ENCODE measurements at places on chromosomes 5 and 9.
A peak's percentile ranks its signal among the peaks of the same experiment; 100 is the strongest.

GRCh38 chr5:13660072-13660471 lies 284.4 kb downstream of the DNAH5 start:
- DNase-seq: no peak

- DNase-seq: no peak
Observed at GRCh38 chr9:135221951-135222631, 134.6 kb downstream of the OLFM1 start.

- no peak for DNase-seq
Observed at GRCh38 chr9:37220971-37221370, 100.6 kb downstream of the ZCCHC7 start.

GRCh38 chr5:45109062-45109461 lies 300.3 kb downstream of the MRPS30 start:
- no peak for DNase-seq

GRCh38 chr5:109413458-109413857 lies 3.7 kb upstream of the PJA2 start:
- no peak for DNase-seq

DNA sequence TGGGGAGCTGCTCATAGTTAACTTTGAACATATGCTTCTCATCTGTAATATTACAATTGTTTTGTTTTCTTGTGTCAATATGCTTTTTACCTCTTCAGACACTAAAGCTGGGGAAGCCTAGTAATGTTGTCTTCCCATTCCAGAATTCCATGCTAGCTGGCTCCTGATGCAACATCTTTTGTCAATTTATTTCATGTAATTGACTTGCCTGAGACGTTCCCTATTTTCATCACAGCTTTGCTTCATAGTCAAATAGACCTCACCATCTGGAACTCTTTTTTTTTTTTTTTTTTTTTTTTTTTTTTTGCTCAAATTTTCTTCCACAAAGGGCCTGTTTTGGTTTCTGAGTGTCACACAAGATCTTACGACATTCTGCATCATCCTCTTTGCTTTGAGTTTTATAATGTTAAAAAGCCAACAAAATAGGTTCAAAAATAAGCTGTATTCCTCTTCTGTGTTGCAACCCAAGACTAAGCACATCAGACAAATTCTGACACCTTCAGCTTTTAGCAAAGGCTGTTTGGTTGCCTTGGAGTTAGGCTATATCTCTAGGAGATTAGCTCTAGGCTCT lies 235.2 kb downstream of the NR3C1 start:
- DNase-seq: no peak

DNA sequence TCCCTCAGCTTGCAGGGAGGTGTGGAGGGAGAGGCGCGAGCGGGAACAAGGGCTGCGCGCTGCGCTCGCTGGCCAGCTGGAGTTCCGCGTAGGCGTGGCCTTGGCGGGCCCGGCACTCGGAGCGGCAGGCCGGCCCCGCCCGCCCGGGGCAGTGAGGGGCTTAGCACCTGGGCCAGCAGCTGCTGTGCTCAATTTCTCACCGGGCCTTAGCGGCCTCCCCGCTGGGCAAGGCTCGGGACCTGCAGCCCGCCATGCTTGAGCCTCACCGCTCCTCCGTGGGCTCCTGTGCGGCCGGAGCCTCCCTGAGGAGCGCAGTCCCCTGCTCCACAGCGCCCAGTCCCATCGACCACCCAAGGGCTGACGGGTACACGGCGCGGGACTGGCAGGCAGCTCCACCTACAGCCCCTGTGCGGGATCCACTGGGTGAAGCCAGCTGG lies 1516.4 kb downstream of the EFNA5 start:
- DNase-seq: no peak

DNA sequence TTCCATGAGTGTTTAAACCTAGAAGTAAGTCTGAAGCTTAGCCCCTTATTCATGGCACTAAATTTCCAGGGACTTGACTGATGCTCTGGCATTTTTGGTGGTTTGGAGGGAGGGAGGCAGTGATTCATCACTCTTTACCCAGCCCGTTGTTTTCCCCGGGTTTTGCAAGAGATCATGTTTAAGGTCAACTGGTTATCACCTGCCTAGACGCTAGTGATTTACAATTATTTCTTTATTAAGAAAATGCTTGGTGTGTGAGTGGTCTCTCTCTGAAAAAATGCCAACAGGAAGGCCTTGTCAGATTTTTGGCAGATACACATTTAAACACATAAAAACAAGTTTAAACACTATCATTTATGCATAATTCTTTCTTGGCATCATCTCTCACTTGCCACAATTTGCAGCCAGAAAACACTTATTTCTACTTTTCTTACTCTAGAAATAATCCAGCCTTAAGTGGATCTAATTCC lies 737.9 kb upstream of the ZNF608 start:
- DNase-seq: no peak

DNA sequence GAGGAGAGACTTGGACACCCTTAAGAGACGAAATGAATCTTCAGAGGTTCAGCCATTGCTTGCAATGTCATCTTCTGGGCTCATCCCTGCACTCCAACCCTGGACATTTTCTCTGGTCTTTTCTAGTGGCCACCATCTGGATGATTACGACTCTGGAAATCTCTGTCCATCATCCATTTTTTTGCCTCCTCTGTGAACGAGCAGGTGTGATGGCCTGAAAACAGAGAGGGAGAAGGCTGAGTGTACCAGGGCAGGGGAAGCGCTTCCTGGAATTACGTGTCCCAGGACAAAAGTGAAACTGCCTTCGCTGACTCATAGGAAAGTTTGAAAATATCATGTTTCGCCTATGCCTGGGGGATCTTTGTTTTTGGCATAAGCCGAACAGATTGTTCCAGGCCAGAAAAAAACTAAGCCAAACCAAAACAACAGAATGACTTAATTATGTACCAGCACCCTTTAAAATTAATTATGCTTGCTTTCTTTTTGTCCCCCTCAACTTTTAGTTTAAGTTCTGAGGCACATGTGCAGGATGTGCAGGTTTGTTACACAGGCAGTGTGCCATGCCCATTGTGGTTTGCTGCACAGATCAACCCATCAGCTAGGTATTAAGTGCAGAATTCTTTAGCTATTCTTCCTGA lies 31.9 kb downstream of the ANKRD33B start:
- DNase-seq: no peak

- no peak for DNase-seq
Observed at GRCh38 chr9:86836797-86837196, 110.5 kb downstream of the GAS1 start.

GRCh38 chr5:129104915-129105455 lies 10.4 kb downstream of the ISOC1 start:
- DNase-seq: no peak

GRCh38 chr5:156534085-156534484 lies 207.1 kb downstream of the SGCD start:
- DNase-seq: no peak

- no peak for DNase-seq
Observed at GRCh38 chr5:62182802-62183201, 123.2 kb upstream of the KIF2A start.

DNA sequence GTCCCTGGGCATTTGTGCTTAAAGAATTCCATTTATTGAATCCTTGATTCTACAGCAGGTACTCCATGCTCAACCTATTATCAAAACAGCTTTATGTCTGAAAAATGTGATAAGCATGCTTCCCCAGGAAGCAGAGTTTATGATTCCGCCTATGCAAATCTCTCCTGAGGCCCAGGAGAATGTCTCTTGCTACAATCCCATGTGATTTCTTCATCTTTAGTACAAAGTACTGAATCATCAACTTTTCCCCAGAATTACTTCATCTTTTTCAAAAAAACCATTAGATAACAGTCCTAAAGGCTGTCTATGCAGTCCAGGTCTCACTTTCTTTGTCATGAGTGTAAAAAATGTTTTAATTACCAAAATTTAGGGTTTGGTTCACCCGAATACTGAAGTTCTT lies 130.2 kb upstream of the ADAMTSL1 start:
- no peak for DNase-seq

DNA sequence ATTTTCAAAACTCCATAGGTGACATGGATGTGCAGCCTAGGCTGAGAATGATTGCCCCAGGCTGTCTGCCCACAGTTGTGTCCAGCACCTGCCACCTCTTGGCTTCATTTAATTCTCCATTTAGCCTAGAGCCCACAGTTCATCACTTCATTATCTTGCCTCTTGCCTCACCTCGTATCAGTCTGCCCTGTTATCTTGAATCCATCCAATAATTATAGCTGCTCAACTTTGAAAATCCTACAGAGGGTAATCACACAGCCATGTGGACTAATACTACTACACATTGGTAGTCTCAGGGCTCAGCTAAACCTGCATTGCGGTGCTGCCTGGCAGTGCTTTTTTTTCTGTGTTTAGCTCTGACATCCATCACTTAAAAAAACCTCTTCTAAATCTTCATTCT lies 7.4 kb downstream of the UGCG start:
- no peak for DNase-seq

DNA sequence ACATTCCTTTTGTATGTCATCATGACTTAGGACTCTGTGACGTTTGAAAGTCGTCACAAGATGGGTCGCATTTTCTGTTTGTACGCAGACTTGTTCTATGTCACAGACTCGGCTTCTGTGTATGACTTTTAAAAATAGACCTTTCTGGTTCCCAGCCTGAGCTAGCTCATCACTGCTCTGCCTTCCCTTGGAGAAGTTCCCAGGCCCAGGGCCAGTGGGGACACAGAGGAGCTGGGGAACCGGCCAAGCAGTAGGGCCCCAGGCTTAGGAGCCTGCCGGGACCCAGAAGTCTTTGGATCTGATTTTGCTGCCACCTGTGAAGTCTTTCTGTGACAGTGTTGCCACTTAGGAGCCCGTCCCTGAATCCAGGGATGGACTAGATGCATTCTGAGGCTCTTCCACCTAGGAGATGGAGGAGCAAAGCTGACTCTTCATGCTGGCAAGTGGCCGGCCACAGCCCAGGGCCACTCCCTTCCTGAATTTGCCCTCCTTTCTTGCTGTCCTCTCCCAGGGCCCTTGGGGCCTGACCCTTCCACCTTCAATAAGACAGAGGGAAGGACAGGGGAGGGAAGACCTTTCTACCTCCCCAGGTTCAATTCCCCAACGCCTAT lies 18.1 kb upstream of the UBE2QL1 start:
- no peak for DNase-seq

GRCh38 chr9:130780865-130781504 lies 54.1 kb upstream of the ABL1 start:
- no peak for DNase-seq

GRCh38 chr5:100175346-100175745 lies 359.8 kb upstream of the FAM174A start:
- no peak for DNase-seq

- DNase-seq: no peak
Observed at GRCh38 chr9:17216011-17216410, 81.2 kb downstream of the CNTLN start.

DNA sequence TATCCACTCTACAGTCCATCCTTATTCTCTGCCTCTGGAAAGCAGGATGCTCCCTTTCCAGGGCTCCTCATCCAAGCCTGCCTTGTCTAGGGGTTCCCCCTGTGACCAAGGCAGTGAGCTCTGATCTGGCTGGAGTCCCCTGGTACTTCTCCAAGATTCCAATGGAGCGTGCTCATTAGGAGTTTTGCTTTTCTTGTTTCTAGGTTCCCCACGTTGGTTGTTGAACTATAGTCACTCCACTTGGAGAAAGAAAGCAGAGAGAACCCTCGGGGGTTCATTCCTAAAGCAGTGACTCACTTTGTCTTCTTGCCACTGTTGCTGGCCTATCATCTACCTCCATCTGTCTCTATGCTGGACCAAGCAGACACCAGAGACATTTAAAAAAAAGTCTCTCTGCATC lies 192.6 kb downstream of the TLE4 start:
- DNase-seq: no peak

- no peak for DNase-seq
Observed at GRCh38 chr5:34854459-34855174, 15.7 kb downstream of the TTC23L start.

DNA sequence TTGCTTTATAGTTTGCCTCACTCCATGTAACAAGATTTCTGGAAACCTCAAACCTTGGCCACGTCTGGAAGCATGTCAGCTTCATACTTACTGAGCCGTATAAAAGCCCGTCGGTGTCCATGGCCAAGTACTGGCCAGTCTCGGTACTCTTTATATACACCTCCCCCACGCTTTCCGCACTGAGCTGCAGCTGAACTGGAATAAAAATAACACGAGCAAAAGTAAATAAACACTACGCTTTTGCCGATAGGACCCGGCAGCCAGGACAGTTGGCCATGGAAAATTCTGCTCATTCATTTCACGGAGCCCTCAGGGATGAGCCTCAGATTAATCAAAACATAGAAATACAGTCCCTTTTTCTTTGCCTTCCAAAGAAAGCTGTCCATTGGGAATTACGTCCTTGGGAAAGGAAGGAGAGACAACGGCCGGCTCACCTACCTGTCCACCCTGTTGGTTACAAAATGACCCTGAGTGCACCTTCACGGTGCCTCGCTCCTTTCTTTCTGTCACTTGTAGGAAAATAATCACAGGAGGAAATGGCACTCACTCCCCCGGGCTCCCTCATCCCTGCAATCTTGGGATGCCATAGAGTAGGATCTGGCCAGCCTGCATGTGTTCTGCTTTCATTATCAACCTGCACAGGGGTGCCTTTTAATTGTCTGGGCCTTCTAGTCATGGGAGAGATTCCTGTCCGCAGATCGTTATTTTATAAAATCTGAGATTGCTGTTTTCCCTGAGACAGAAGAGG lies 85.1 kb downstream of the FGF1 start:
- DNase-seq: no peak

GRCh38 chr5:80010754-80011392 lies 19.8 kb upstream of the MTX3 start:
- DNase-seq: no peak

GRCh38 chr9:71121275-71122021 lies at the start of gene TRPM3:
Gene TRPM3 (minus strand): TSS chr9:71121621. CDS start chr9:71121354, 267 bp downstream.
- no peak for DNase-seq

DNA sequence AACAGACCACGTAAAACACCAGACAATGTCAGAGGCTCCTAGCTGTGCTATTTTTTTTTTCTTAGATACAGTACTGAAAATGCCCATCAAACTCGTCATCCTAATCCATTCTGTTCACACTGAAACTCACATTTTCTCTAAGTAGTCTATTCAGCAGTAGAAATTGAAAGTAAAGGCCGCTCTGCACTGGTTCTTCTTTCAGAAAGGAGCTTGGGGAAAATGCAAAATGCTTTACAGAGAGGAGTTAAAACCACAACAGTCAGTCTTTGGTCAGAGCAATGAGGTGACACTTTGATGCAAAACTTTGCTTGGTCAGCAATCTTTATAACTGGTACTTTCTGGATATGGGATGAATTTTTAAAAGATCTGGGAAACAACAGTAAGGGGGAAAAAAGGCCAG lies 43.8 kb upstream of the SUSD1 start:
- peak; percentile 38 for DNase-seq

- DNase-seq: no peak
Observed at GRCh38 chr9:33867747-33868439, 50.9 kb downstream of the UBE2R2 start.

DNA sequence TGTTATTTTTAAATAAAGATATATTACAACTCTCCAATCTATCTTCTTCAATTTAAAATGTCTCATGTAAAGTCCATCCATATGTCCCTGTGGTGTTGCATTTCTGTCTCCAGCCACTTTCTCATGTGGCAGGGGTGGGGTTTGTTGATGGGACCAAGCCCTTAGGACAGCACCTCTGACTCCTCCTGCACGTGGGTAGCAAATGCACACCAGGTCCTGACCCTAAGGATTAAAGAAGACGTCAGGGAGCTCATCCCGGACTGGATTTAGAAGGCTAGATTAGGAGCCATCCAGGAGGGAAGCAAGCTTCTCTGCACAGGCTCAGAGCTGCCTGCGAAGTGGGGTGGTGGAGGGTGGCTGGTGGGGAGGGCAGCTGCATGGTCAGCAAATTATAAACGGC lies 38.9 kb upstream of the FAM120AOS start:
- no peak for DNase-seq

Measured in CD4-positive, alpha-beta T cell treated with Interleukin-21 for 1 hour (primary cell).